Sigmoid colon (tissue), 7 donors: ENCODE measurements at places on chromosomes 7 and 10. TPM values are rescaled to one million over a fixed set of nuclear protein-coding genes. Genes with fewer than 3 reads are reported as not detected.

Gene CNNM1
- 2.2 TPM for total RNA-seq

- H3K27me3 ChIP-seq: no peaks in the 10 kb centered on the region
- H3K36me3 ChIP-seq: no peaks in the 10 kb centered on the region
- no peak overlapping the region for H3K27ac ChIP-seq
- no peak for DNase-seq
Observed at GRCh38 chr7:91020636-91021385, 243.4 kb upstream of the FZD1 start.

DNA sequence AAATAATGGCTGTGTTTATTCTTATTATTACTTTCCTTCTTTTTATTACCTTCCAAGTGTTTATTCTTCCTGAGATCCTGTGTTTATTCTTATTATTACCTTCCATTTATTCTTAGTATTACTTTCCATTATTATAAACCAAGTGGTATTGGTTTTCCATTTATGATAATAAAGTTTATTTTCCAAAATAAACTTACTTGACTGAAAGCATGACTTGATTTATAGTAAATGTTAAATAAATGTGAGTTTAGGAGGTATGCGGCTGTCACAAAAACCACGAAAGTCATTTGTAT is 20.2 kb downstream of the WIPF3 start:
- no peak overlapping the region for H3K4me3 ChIP-seq
- no peak overlapping the region for H3K27ac ChIP-seq
- no peak for DNase-seq

DNA sequence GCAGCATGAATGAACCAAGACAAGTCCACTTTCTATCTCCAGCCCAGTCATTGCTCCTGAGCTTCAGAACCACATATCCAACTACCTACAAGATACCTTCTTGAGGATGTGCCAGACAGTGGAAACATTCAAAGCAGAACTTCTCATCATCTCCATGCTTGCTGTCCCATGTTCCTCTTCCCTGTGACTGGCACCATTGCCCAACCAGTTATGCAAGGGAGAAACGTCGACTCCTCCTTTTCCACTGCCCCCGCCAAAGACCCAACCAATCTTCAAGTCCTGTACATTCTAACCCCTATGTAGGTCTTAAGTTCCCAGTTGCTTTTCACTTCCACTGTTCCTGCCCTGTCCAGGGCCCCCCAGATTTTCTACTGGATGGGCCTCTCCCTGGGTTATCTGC is 225.7 kb downstream of the RPS24 start:
- no peak for DNase-seq
- H3K4me1 ChIP-seq: peaks cover 12% of the 10 kb centered on the region
- H3K36me3 ChIP-seq: no peaks in the 10 kb centered on the region
- H3K27ac ChIP-seq: no peak overlapping the region
- H3K4me3 ChIP-seq: no peak overlapping the region

DNA sequence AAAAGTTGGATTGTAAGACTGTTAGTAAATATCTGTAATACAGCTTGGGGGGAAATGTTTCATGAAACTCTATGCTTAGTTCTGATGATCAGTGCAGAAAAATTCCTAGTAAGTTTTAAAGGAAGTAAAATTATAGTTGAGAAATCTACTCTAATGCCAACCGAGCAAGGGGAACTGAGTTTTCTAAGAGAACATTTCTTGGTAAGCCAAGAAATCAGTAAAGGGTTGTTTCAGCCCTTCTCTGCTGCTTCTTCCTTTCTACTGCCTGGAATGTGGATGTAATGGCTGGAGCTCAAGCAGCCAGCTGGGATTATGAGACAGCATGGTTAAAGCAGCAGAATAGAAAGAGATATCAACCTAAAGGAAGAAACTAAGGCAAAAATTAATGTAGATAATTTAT is 15.9 kb upstream of the AKR1B1 start:
- no peak overlapping the region for H3K27ac ChIP-seq
- no peaks in the 10 kb centered on the region for H3K4me1 ChIP-seq
- H3K36me3 ChIP-seq: no peaks in the 10 kb centered on the region
- no peaks in the 10 kb centered on the region for H3K27me3 ChIP-seq
- DNase-seq: no peak
- H3K4me3 ChIP-seq: no peak overlapping the region
